ENCODE measurements at places on chromosomes 5 and 9.

DNA sequence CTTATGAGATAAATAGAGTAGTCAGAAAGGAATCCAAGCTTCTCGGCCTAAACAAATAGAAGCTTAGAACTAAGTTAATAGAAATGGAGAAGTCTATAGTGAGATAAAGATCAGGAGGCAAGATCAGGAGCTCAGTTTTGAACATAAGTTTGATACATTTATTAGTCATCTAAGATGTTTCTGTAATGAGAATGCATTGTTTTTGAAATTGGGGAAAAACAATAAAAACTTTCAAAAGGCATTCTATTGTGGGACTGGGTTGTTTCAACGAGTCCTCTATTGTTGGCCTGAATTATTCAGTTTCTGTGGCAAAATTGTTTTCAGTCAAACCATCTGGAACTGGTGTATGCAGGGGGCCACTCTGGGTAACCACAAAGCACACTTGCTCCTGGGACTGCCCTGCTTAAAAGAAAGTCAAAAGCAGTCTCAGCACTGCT, 181.0 kb upstream of the CLINT1 start:
- no peak for DNase-seq

- DNase-seq: no peak
Observed at GRCh38 chr5:59766427-59767210, 126.9 kb downstream of the PDE4D start.

- DNase-seq: no peak
Observed at GRCh38 chr5:172160506-172160905, 27.5 kb downstream of the STK10 start.

GRCh38 chr5:142063376-142063775, 45.2 kb upstream of the NDFIP1 start:
- no peak for DNase-seq
